ENCODE measurements at places on chromosomes 12 and 14.

DNA sequence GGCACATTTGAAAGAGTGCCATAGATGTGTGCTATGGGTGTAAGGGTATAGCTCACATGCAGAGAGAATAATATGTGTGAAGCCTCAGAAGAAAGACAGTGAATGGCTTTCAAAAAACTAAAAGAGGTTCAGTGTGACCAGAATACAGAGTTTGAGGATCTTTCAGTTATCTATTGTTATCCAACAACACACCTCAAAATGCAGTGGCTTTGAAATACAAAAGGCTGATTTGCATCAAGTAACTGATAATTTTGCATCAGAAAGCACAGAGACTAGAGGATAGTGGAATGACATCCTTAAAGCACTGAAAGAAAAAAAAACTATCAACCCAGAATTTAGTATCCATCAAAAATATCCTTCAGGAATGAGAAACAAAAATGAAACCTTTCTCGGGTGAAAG is 131.6 kb upstream of the IGF1 start:
- no peak for DNase-seq

- DNase-seq = no peak
Observed at GRCh38 chr12:79236920-79237319, 372.3 kb downstream of the SYT1 start.

GRCh38 chr12:66275040-66275439 is 27.3 kb upstream of the HELB start:
- DNase-seq = no peak

- no peak for DNase-seq
Observed at GRCh38 chr12:127108360-127109215, 1158.4 kb upstream of the TMEM132C start.

- no peak for DNase-seq
Observed at GRCh38 chr14:97120611-97121031, 323.4 kb downstream of the VRK1 start.

- no peak for DNase-seq
Observed at GRCh38 chr14:84749191-84749955, 780.6 kb upstream of the FLRT2 start.

GRCh38 chr12:98374007-98374406 is 141.4 kb upstream of the TMPO start:
- peak; percentile 30 for DNase-seq

DNA sequence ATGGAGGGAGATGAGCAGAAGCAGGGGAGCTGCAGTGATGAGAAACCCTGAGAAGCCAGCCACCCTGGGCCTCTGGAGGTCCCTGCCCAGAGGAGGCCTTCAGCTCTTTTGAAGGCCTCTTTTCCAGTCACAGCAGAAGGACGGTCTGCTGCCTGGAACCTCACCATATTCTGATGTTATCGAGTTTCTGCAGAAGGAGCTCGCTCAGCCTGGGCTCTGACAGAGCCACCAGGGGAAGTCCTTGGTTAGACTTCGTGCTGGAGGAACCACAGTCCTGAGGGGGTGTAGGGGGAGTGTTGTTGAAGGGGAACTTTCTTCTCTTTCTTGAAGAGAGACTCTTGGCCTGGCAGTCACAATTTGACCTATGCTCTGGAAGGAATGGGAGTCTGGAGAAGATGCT is 25.1 kb upstream of the BATF start:
- no peak for DNase-seq

DNA sequence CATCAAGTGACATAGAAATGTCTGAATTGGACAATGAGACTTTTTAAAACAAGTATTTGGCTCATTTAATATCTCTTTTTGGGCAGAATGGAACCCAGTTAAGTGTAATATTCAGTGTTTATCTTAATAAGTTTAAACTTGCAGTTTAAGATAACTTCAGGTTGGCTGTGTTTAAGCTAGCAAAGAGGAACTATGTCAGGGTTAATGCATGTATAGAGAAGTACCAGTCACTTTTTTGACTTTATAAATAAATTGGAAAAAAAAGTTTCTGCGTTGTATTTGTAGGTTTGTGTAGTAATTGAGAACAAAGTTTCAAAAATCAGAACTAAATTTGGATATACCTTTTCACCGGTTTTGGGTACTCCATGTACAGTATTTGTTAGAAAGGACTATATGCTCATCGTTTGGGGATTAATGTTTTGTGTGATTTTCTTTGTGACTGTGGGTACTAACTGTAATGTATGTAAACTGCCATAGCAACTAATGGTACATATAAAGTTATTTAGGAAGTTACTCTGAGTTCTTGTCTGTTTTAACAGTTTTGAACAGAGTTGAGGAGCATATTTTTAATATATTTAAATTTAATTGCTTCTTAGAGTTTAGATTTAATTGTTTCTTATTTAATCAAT is 4.5 kb downstream of the HMGA2 start:
- no peak for DNase-seq

GRCh38 chr14:61671082-61671481 is 24.2 kb upstream of the HIF1A start:
- DNase-seq = no peak

GRCh38 chr12:110252716-110253115 is 28.3 kb upstream of the ATP2A2 start:
- no peak for DNase-seq

- DNase-seq = peak; percentile 45
Observed at GRCh38 chr12:71201136-71201679, 43.4 kb upstream of the TSPAN8 start.

- DNase-seq = no peak
Observed at GRCh38 chr12:7155471-7156034, 25.4 kb downstream of the CLSTN3 start.

GRCh38 chr14:104146651-104147345 is 8.4 kb downstream of the KIF26A start:
- no peak for DNase-seq

GRCh38 chr12:58489394-58489793 is 430.9 kb downstream of the LRIG3 start:
- no peak for DNase-seq

DNA sequence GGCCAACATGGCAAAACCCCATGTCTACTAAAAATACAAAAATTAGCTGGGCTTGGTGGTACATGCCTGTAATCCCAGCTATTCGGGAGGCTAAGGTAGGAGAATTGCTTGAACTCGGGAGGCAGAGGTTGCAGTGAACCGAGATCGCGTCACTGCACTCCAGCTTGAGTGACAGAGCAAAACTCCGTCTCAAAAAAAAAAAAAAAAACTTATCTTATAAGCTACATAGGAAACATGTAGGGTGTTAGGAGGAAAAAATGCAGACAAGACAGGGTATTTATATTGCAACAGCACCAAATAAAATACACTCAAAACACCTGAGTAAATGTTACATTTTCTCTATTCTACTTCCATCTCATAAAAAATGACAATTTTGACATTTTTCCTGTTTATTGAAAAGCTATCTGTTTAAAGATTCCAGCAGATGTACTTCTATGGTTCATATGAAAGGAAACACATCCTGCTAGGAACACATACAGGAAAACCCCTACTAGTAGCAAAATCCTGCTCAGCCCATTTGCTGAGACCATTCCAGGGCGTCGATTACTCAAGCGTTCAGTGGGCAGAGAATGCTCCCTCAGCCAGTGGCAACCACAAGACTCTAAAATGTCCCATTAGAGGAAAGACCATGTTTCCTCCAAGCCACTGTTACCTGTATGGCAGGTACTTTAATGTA is 19.7 kb downstream of the CORO1C start:
- DNase-seq = no peak

GRCh38 chr12:5872745-5873144 is 72.3 kb downstream of the ANO2 start:
- no peak for DNase-seq

DNA sequence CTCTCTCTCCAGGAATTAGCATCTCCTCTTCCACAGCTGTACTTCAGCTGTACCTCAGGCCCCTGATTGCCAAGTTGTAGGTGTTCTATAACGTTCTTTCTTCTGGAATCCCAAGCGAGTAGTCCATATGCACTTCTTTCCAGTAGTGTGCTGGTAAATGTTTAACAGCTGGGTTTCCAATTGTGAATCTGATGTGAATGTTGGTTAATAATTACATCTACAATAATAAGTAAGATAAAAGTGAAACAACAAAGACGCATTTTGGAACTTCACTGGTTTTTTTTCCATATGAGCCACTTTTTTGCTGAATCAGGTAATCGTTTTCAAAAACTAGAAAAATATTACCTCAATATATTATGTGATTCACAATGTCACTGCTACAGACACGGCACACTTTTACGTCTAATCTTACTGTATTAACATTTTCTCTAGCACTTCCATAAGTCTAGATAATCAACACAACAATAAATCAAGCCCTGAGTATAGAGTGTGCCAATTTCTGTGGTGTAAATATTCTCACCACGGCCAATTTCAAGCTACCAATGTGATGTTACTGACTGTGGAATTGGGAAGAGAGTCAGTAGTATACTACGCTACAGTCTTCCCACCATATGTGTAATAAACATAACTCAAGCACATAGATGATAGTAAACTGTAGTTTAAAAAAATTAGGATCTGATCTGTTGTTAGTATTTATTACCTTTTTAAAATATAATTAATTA is 113.0 kb downstream of the ZFP36L1 start:
- DNase-seq = no peak

- DNase-seq = no peak
Observed at GRCh38 chr12:18551701-18552100, 186.1 kb downstream of the PLCZ1 start.

DNA sequence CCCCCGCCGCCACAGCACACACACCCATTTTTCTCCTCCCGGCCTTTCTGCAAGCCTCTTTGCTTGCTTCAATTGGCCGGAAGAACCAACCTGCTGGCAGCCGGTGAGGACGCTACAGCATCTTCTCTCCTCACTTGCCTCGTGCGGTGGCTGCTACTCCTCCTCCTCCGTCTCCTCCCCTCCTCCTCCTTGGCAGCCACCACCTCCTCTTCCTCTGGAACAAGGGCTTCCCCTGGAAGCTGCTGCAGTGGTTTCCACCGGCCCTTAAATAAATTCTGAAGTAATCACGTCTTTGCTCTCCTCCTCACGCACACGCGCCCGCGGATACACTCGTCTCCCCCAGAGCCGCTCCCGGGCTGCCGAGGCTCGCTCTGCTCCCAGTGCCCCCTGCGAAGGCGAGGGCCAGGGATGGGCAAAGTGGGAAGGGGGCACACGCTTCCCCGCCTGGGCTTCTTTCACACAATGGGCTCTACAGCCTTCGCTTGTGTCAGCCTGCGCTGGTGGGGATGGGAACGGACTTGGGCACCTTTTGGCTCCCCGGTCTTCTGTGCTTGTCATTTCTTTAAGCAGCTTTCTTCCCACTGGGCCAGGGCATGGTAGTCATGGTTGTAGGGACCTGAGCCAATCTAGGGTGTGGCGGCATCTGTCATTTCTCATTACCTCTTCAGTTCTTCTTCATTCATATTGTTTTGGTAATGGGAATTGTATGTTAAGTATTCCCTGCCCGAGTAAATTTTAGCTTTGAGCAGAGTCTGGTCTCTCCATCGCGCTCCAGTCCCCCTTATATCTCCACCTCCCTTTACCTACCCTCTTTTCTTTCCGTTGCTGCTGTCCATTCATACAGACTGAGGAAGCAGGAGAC is at the start of gene PPFIA2:
Gene PPFIA2, minus strand, starts transcription at position 161 of the 862 bp plus-strand sequence.
- peak; percentile 62 for DNase-seq

DNA sequence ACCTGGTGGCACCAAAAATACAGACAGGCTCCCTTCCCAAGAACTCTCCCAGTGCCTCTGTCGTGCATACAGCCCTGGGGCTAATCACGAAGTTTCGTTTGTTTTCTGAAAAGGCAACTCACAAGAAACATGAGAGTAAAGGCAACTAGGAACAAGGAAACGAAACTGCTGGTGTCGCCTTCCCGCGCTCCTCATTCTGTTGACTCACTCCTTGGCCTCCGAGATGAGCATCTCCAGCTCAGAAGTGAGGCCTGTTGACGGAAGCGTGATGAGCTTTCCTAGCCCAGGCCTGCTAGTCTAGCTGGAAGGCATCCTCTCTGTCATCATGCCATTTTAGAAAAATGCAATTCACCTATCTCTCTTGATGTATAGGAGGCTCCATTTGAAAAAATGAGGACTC is 50.5 kb downstream of the TTC9 start:
- DNase-seq = no peak

DNA sequence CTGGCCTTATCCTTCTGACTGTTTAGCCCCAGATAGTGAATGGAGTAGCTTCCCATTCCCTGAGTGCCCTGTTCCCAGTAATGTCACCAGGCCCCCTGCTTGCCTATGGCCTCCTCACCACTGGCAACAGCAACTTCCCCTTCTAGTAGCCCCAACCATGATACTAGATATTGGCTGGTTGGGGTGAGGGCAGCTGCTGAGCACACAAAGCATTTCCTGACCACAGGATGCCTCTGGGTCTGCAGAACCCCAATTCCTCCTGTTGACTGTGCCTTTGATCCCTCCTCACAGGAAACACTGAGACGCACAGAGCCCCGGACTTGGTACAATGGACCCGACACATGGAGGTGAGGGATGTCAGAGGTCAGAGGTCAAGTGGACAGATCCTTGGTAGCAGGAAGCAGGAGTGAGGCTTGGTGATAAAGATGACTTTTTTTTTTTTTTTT is 597 bp downstream of the SOAT2 start:
- DNase-seq = no peak

- no peak for DNase-seq
Observed at GRCh38 chr14:66206554-66206953, 279.6 kb upstream of the CCDC196 start.

- no peak for DNase-seq
Observed at GRCh38 chr12:12539028-12539810, 23.4 kb downstream of the DUSP16 start.

DNA sequence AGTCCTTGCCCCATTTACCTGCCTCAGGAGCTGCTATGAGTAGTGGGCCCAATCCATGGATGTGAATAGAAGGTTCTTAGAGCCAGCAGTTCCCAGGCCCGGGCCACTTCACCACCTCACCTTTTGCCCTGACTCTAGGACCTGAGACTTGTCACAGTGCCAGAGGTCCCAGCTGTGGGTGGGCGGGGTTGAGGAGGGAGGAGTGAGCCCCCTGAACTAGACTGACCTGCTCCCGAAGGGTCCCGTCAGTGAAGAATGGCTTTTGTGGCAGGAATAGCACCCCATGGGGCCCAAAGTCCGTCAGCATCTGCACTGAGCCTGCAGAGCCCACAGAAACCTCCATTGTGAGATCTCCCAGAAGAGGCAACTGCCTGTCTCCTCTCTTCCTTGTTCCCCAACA is 12.9 kb downstream of the ABCD4 start:
- no peak for DNase-seq

Data from NCI-H2081 treated with DMSO at 0.1 percent for 48 hours (cell line).